Left ventricle myocardium inferior (tissue), 1 donor: ENCODE measurements at places on chromosomes 2 and 18. TPM values are rescaled to one million over a fixed set of nuclear protein-coding genes. Genes with fewer than 3 reads are reported as not detected.

AFF3 gene
- 8.0 TPM for total RNA-seq

TMEM17 gene
- total RNA-seq: 2.2 TPM

UGT1A7 gene
- total RNA-seq: not detected

CAPN14 gene
- 0.27 TPM for total RNA-seq

HRH4 gene
- total RNA-seq: 0.33 TPM

LIPT1 gene
- total RNA-seq: 7.9 TPM

LRRC30 gene
- total RNA-seq: not detected

MYO5B gene
- total RNA-seq: 0.44 TPM

CPLX4 gene
- not detected for total RNA-seq

VWA3B gene
- 0.52 TPM for total RNA-seq

RHOB gene
- 193 TPM for total RNA-seq

SERPINB4 gene
- not detected for total RNA-seq

CLEC4F gene
- not detected for total RNA-seq

GRCh38 chr2:10678225-10678624 is 11.6 kb downstream of the NOL10 start:
- H3K4me1 ChIP-seq: peaks cover 9% of the 10 kb centered on the region
- no peaks in the 10 kb centered on the region for H3K27me3 ChIP-seq
- no peak overlapping the region for H3K27ac ChIP-seq
- H3K36me3 ChIP-seq: peaks cover 61% of the 10 kb centered on the region
- DNase-seq: no peak

- no peak for DNase-seq
- H3K4me3 ChIP-seq: no peak overlapping the region
- H3K27ac ChIP-seq: no peak overlapping the region
- H3K27me3 ChIP-seq: no peaks in the 10 kb centered on the region
- H3K4me1 ChIP-seq: peaks cover 24% of the 10 kb centered on the region
- H3K36me3 ChIP-seq: no peaks in the 10 kb centered on the region
Measured at GRCh38 chr2:13009027-13009642, 292.4 kb downstream of the TRIB2 start.

DNA sequence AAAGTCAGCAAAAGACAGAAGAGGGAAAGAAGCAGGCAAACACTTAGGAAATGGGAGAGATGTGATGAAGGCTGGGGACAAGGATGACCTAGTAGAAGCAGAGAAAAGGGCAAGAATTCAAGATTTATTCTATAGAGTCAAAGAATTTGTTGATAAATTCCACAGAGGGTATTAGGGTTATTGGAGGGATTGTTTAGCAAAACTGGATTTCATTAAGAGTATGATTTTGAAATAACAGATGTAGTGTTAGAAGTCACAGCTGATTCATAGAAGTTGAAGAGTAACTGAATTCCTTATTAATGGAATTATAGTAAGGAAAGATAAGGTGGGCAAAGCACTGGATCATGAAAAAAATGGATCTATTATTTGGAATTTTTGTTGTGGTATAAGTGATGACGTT is 48.6 kb downstream of the CEP192 start:
- no peak overlapping the region for H3K27ac ChIP-seq
- H3K4me1 ChIP-seq: peaks cover 7% of the 10 kb centered on the region
- peaks cover 42% of the 10 kb centered on the region for H3K36me3 ChIP-seq
- H3K4me3 ChIP-seq: no peak overlapping the region

- no peak overlapping the region for H3K27ac ChIP-seq
- H3K4me1 ChIP-seq: peaks cover 44% of the 10 kb centered on the region
- H3K4me3 ChIP-seq: no peak overlapping the region
- H3K27me3 ChIP-seq: peaks cover 7% of the 10 kb centered on the region
Measured at GRCh38 chr2:170502361-170503130, 212.6 kb upstream of the SP5 start.

GRCh38 chr18:55007602-55008001 is 48.3 kb upstream of the CCDC68 start:
- no peak overlapping the region for H3K27ac ChIP-seq
- DNase-seq: no peak
- no peak overlapping the region for H3K4me3 ChIP-seq
- H3K36me3 ChIP-seq: no peaks in the 10 kb centered on the region

DNA sequence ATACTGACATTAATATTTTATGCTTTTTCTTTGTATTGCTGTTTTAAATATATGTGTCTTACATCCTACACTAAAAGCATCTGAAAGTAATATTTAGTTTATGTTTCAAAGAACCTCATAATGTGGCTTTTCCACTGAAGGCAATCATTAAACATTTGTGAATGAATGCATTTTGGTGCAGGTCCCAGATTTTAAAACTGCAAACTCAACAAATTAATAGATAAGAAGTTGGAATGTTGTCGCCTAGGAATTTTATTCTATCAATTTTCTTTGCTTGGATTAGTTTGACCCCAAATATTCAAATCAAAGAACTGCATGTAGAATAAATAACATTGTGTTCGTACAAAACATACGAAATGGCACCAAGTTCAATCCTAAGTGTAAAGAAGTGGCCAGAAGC is 44.7 kb downstream of the ATF2 start:
- no peak overlapping the region for H3K4me3 ChIP-seq
- peaks cover 6% of the 10 kb centered on the region for H3K4me1 ChIP-seq
- peaks cover 10% of the 10 kb centered on the region for H3K36me3 ChIP-seq
- H3K27me3 ChIP-seq: no peaks in the 10 kb centered on the region
- DNase-seq: no peak

GRCh38 chr2:130393318-130393910 is 37.6 kb downstream of the PTPN18 start:
- H3K4me1 ChIP-seq: peaks cover 35% of the 10 kb centered on the region
- peaks cover 2% of the 10 kb centered on the region for H3K27me3 ChIP-seq
- H3K27ac ChIP-seq: no peak overlapping the region
- no peak for DNase-seq
- no peaks in the 10 kb centered on the region for H3K36me3 ChIP-seq

- H3K4me3 ChIP-seq: no peak overlapping the region
- H3K27me3 ChIP-seq: no peaks in the 10 kb centered on the region
- H3K27ac ChIP-seq: peak overlapping the region; percentile 22
- peaks cover 21% of the 10 kb centered on the region for H3K4me1 ChIP-seq
Measured at GRCh38 chr2:203605302-203605701, 70.2 kb upstream of the RAPH1 start.

DNA sequence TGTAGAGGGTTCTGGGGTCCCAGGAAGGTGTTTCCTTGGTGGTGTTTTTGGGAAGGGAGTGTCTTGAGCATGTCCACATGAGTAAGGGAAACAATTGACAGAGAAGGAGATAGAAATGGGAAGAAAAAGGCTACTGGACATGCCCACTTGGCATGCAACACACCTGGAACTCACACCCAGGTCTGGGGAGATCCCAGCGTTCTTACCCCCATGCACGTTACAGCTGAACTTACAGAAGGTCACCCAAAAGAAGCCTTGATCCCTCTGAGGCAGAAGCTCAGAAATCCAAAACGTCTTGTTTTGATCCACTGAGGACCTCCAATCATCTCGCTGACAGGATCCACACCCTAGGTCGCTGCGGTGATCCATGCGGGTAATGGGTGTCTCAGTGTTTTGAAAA is 142.0 kb downstream of the ZNF516 start:
- no peak overlapping the region for H3K27ac ChIP-seq
- H3K4me1 ChIP-seq: peaks cover 8% of the 10 kb centered on the region
- no peak overlapping the region for H3K4me3 ChIP-seq
- H3K36me3 ChIP-seq: peaks cover 19% of the 10 kb centered on the region

DNA sequence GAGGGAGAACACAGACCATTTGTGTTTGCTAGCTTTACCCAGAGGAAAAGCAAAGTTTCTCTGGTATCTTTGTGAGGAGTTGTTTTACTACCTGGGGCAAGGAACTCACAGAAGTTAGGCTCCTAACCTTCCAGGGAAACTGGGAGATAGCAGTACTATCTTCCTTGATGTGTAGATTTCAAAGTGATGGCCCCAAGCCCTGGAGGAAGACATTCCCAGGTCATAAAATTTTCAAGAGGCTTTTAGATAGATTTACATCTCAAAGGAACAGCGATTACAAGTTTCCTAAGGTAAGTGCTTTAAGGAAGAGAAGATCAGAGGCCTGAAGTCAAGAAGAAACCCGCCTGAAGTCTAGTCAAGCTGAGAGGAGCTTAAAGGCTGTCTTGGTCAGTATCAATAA is 1187.8 kb upstream of the TMEFF2 start:
- H3K4me1 ChIP-seq: no peaks in the 10 kb centered on the region
- H3K36me3 ChIP-seq: no peaks in the 10 kb centered on the region
- no peak for DNase-seq
- no peaks in the 10 kb centered on the region for H3K27me3 ChIP-seq

DNA sequence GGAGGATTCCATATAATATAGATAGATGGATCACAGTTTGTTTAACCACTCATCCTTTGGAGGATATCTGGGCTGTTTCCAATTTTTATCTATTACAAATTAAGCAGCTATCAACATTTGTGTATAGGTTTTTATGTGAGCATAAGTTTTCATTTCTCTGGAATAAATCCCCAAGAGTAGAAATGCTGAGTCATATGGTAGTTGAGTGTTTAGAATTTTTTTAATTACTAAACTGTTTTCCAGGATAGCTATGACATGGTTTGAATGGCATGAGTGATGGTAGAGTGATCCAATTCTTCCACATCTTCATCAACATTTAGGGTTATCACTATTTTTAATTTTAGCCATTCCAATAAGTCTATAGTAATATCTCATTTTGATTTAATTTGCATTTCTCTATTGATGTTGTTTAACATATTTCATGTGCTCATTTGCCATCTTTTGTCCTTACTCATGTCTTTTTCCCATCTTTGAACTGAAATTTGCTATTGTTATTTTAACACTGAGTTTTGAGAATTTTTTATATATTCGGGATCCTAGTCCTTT is 31.4 kb downstream of the ABCB11 start:
- H3K4me1 ChIP-seq: peaks cover 22% of the 10 kb centered on the region
- DNase-seq: no peak
- H3K36me3 ChIP-seq: no peaks in the 10 kb centered on the region
- H3K27ac ChIP-seq: no peak overlapping the region

DNA sequence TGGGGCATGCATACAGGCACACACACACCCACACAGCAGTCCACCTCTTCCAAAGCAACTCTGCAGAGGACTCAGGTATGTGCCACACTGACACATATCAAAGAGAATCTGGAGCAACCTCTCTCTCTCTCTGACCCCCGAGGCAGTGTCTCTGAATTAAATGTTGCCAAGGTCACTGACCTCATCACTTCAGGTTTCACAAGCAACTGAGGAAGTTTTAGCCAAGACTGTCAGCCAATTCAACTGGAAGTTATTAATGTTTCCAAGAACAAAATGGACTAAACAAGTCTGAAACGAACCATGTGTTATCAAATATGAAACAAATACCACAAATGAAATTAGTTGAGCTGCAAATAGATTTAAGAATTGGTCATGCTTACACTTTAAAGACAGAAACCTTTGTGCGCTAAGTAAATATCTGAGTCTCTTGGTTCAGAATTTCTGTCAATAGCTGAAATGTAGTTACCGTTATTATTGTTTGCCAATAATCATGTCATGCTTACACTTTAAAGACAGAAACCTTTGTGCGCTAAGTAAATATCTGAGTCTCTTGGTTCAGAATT is 86.1 kb downstream of the SLC25A12 start:
- H3K36me3 ChIP-seq: peaks cover 67% of the 10 kb centered on the region
- H3K27me3 ChIP-seq: no peaks in the 10 kb centered on the region
- no peak overlapping the region for H3K4me3 ChIP-seq
- no peak for DNase-seq
- H3K4me1 ChIP-seq: peaks cover 22% of the 10 kb centered on the region

- H3K27me3 ChIP-seq: no peaks in the 10 kb centered on the region
- no peak overlapping the region for H3K27ac ChIP-seq
- H3K4me1 ChIP-seq: no peaks in the 10 kb centered on the region
- no peak overlapping the region for H3K4me3 ChIP-seq
Measured at GRCh38 chr18:23632615-23633014, 30.1 kb downstream of the ANKRD29 start.

DNA sequence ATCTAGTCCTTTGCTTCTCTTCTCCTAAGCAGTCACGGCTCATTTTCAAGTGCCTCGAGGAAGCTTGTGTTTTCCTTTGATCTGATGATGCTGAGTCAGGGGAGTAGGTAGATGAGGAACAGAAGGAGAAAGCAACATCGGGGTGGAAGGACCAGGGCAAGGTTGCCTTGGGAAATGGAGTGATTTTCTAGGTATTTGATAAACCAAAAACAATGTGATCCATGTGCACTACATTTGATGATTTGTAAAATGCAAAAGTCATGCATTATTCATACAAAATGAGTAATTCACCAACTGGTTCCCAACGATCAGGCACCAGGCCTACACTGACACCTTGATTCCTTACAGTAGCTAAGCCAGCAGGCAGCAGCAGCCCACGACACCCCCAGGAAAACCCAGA is 205.3 kb downstream of the ANAPC1 start:
- H3K4me3 ChIP-seq: no peak overlapping the region
- no peaks in the 10 kb centered on the region for H3K4me1 ChIP-seq
- no peak overlapping the region for H3K27ac ChIP-seq
- H3K27me3 ChIP-seq: no peaks in the 10 kb centered on the region
- H3K36me3 ChIP-seq: no peaks in the 10 kb centered on the region
- no peak for DNase-seq

DNA sequence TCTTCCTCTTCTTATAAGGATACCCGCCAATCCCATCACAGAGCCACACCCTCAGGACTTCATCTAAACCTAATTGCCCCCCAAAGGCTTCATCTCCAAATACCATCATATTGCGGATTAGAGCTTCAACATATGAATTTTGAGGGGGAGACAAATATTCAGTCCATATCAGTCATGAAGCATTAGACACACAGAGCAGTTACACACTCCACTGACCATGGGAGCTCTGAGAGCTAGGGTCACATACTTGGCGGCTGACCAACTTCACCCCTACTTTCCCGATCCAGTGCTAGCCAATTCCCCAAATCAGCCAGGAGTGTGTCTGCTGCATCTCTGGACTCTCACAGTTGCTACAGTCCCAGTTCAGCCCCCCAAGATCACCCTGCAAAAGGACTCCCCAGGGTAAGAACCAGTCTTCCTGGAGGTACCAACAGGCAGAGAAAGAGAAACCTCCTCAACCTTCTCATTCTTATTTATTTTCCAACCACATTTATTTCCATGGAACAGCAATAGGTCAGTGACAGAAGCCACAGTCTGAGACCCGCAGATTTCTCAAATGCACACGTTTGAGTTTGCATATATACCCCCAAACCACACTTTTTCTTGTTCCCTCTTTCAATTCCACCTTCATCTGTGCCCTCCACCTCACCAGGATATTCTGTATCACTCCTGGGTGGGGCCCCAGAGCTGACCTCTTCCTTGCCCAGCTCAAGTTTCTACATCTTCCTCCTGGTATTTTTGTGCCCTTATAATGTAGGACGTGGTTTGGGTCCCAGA is 33.3 kb downstream of the SPP2 start:
- no peak for DNase-seq
- no peaks in the 10 kb centered on the region for H3K36me3 ChIP-seq
- H3K4me1 ChIP-seq: no peaks in the 10 kb centered on the region
- no peak overlapping the region for H3K4me3 ChIP-seq

DNA sequence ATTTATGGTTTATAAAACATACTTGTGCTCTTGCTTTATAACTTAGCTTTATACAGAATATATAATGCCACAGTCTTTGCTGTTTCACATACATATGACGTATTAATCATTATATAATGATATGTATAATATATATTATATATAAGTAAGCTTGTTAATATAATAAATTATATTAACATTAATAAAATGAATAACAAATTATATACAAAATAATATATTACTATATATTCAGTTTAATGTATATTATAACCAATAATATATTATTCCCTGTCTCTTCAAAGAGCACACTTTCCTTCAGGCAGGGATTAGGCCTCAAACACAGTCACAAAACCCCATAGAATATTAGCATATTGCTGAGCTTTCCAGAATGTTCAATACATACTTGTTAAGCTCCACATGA is 427.6 kb downstream of the NCKAP5 start:
- no peaks in the 10 kb centered on the region for H3K4me1 ChIP-seq
- H3K36me3 ChIP-seq: no peaks in the 10 kb centered on the region
- DNase-seq: no peak
- no peaks in the 10 kb centered on the region for H3K27me3 ChIP-seq
- H3K27ac ChIP-seq: no peak overlapping the region

- no peaks in the 10 kb centered on the region for H3K36me3 ChIP-seq
- H3K27me3 ChIP-seq: no peaks in the 10 kb centered on the region
- H3K4me3 ChIP-seq: no peak overlapping the region
Measured at GRCh38 chr2:53994818-53995808, 24.3 kb upstream of the PSME4 start.
